ENCODE measurements at places on chromosomes 5 and 9.

GRCh38 chr5:54195701-54196100 is 114.7 kb downstream of the ARL15 start:
- no peak for DNase-seq

GRCh38 chr9:33189331-33189791 is 22.2 kb upstream of the B4GALT1 start:
- DNase-seq: no peak

DNA sequence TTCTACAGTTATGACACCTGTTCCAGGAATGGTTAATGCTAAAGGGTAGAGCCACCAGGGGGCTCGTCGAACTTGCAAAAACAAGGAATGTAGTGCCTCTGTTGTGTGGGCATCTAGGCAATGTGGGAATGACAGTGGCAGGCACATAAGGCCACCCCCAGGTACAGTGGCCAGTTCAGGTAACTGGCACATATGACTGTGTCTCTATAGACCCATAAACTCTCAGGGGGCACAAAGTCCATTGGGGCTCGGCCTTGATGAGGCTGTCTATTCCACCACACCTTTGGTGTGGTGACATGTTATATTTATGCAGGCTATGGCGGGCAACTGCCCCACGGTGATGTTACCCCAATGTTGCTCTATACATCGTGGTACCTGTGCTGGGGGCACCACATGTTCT is 59.6 kb upstream of the FAM120A start:
- no peak for DNase-seq

DNA sequence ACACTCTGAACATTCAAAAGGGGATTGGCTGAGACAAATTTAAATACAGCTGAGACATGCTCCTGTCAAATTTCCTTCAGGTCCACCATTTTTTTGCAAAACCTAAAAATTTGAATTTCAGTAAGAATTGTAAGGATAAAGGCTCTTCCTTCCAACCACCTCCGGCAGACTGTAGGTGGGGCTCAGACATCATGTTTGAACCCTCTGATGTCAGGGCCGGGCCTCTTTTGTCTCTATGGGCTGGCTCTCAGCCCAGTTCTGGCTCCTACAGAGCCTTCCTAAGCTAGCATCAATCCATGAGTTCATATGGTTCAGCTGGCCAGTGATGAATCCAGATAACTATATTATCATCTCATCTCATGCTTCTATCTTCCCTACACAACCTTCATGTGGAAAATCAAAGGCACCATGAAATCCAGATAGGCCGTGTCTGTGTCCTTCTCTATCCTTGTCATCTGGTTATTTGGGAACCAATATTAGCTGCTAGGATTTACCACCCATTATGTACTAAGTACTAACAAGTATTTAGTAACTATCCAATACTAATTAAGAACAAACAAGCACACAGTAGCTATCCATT is 44.2 kb downstream of the NIPSNAP3B start:
- DNase-seq: no peak

GRCh38 chr5:139882961-139883539 is 87.4 kb downstream of the PSD2 start:
- no peak for DNase-seq

GRCh38 chr9:91412941-91413340 is 10.7 kb downstream of the NFIL3 start:
- DNase-seq: no peak

DNA sequence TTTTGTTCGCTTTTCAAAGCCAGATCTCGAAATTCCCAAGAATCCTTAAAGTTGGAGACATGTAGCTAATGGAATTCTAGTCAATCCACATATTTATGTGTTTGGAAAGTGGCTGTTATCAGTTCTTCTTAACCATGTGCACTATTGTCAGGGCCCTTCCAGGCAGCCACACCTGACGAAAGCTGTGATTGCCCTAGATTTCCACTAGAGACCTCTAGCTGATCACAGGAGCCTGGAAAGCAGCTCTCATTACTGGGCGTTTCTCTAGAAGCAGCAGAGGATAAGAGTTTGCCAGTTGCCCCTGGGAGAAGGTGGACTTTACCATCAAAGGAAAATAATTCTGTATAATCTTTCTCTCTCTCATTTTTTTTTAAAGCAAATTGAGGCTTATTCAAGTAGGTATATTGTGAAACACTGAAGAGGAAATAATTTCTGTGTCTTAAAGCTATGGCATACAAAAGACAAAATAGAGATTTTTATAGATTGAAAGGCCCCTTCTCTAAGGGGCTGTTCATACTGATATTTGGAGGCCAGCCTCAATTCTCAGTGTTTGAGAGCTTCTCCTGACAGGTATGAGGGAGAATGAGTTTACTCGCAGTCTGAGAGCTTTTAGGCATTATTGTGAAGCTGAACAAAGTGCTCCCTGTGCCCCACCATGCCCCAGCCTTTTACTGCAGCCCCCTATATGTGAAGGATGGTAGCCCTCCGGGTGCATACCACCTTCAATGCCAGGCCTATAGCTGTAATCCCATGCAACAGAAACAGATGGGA is 405.4 kb upstream of the ACTBL2 start:
- DNase-seq: no peak

GRCh38 chr9:37611961-37612360 is 19.6 kb upstream of the TOMM5 start:
- no peak for DNase-seq

GRCh38 chr5:168377525-168377924 is 86.1 kb downstream of the WWC1 start:
- DNase-seq: no peak

DNA sequence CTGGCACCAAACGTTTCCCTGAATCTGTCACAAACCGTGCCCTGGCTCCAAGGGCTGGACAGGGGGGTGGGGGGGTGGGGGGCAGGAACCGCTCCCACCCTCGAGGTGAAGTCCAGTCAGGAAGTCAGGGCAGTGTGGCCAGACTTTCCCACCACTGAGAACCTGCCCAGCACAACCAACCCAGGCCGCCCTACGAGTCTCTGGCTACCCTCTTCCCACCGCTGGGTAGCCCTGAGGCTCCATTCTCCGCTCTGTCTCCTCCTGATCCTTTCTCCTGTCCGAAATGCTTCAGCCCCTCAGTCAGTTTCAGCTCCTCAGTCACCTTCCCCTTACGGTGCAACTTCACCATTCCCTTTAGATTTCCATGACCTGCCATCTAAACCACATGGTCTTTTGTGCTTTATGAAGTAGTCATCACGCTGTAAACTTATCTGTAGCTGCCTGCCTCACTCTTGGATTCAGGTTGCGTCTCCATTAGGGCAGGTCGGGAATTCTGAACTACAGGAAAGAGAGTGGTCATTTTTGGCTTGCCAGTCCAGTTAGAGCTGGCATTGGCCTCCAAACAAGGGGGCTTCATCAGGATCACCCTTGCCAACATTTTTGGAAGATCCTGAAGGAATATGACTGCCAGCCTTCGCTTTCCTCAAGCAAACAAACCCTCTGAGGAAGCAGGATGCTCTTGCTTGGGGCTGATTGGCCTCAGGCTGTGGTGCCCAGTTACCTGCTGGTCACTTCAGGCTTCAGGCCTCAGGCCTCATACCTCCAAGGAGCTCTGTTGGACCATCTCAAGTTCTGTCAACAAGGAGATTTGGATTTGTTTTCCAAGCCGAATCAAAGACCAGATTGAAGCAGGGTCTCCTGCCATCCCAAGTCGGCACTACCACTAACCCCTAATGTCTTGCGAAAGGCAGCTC is 794 bp upstream of the DCAF12 start:
- no peak for DNase-seq

DNA sequence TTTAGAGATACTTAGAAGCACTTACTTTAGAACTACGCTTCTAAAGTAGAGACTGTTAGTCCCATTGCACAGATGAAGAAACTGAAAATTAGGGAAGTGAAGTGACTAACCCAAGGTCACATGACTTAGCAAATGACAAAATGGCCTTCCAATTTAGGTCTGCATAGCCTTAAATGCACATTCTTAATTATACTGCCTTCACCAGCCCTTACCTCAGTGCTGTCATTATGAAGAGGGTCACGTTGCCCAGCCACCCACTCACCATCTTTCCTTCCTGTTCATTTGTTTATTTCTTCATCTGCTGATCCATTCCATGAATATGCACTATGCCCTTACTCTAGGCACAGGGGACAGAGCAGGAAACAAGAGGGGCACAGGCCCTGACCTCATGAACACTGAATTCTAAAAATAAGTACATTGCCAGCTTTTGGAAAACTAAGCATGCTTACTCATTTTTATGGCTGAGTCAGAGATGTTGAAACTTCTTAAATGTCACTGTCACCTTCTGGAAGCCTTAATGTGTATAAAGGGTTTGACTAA is 8.6 kb downstream of the HAVCR2 start:
- no peak for DNase-seq

Measured in activated CD4-positive, alpha-beta T cell treated with anti-CD3 and anti-CD28 coated beads, Interleukin-2, amount 50 U/mL, for 4 hours (primary cell).